ENCODE measurements at places on chromosomes 5 and 9.

DNA sequence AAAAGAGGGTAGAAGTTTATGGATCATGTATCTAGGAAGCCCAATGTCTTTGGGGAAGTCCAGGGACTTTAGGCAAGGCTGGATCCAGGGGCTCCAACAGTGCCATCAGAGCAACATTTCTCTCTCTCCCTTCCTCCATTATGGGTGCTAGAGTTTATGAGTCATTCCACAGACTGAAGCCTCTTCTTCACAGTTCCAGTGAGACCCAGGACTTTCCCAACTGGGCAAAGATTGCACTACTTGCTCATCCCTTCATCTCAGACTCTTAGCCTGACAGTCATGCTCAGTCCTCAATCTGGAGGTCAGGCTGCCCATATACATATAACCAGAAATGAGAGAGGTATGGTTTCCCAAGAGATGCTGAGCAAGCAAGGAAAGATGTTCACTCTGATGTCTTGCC, 110.7 kb downstream of the FEM1C start:
- no peak for DNase-seq

GRCh38 chr5:91591076-91591475, 208.0 kb upstream of the ARRDC3 start:
- no peak for DNase-seq

- no peak for DNase-seq
Measured at GRCh38 chr5:86232246-86232645, 385.5 kb upstream of the COX7C start.

DNA sequence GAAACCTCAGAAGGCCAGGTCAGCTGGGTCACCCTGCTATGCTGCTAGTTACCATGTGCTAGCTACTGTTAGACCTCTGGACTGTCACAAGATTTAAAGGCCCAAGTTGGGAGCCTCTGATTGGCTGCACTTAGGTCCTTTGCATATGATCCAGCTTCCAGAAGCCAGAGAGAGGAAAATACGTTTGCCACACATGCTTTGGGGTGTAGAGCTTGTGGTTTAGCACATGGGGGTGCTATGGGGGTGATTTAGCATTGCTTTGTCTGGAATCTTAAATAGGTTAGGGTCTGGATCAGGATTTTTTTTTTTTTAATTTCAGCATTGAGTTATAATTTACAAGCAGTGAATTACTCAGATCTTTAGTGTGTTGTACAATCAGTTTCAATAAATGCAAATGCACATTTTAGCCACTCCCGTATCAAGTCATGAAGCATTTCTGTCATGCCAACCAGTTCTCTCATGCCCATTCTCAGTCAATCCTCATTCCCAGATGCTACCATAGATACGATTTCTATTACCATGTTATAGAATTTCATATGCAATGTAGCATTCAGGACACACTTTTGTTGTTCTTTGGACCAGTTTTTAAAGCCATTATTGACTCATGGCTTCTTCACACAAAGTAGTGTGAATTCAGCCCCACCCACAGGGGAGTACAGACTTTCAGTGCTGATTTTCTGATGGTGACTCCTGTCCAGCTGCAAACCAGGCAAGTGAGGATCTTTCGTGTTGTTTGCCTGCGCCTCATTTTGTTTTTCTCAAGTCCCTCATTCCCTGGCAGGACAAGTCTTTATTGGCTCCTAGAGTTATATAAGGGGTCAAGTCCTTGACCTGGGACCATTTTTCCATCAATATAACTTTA, 250.4 kb downstream of the LRRC70 start:
- DNase-seq, result no peak

GRCh38 chr9:116447934-116448333, 239.2 kb upstream of the TRIM32 start:
- DNase-seq, result no peak

DNA sequence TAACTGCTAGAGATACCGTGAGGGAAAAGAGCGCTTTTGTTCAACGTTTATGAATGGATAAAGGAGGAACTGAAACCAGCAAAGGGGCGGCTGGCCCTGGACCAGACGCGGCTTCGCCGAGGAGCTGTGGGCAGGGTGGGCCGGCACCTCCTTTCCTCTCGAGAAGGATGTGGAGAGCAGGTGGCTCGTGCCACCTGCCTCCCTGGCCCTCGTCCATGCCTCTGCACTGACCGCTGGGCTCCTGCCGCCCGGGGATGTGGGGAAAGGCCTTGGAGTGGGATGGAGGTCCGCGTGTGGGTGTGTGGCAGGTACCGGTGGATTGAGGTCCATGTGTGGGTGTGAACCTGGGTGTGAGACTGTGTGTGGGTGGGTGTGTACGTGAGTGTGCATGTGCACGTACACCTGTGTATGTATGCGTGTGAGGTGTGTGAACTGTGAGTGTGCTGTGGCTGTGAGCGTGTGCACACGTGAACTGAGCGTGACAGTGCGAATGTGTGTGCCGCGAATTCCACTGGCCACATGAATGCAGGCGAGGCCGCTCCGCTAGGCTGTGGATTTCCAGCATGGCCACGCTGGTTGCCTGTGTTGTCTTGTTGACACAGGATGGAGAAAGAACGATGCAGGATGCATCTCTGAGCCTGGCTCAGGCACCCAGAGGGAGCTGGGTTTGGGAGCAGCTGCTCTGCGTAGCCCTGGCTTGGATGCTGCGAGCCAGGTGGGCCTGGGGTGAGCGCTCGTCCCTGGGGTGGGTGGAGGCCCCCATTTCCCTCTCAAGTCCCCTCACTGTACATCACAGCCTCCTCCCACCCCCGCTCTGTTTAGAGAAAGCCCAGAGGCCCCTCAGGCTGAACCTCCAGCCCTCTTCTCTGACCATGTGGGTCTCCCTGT, 4.4 kb upstream of the CEP72 start:
- no peak for DNase-seq

GRCh38 chr9:78386773-78387172, 89.8 kb downstream of the PSAT1 start:
- no peak for DNase-seq

DNA sequence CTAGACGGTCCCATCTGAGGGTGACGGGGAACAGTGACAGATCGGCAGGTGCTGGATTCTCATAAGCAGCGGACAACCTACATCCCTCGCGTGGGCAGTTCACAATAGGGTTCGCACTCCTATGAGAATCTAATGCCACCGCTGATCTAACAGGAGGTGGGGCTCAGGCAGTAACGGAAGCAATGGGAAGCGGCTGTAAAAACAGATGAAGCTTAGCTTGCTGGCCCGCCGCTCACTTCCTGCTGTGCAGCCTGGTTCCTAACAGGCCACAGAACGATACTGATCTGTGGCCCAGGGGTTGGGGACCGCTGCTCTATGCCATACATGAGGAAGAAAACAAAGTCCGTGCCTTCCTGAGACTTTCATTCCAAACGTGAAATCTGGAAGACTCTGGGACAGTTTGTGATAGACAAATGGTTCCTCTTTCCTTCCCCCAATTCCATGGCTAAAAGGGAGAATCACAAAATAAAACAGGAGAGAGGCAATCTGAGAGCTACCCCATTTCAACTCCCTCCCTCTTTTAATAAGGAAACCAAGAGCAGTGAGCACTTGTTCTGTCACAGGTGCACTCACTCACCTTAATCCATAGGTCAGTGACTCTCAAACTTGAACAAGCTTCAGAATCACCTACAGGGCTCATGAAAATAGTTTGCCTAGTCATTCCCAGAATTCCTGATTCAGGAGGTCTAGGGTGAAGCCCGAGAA, 12.1 kb downstream of the PDCL start:
- DNase-seq, result peak; percentile 16

DNA sequence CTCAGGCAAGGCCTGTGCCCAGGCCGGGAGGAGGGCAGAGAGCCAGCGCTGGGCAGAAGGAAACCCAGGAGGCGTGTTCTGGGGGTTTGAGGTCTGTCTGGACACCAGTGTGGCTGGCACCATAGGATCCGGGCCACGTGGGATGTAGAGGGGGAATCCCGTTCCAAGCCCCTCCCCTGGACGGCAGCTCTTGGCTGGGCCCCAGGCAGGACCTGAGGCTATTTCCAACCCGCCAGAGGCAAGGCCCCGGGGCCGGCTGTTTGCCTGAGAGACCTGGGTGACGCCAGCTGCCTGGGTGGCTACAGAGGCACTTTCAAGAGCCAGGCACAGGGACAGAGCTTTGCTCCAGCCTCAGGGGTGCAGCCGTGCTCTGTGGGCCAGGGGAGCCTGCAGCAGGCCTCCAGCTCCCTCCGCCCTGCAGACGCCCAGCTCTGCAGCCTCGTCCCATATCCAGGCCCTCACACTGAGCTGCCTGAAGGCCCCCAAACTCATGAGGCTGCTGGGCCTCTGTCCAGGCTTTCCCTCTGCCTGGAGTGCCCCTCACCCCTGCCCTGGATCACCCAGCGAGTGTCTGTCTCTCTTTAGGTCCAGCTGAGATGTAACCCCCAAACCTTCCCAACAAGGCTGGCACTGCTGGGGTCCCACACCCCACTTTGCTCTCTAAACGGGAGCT, 56.6 kb upstream of the EGFL7 start:
- no peak for DNase-seq

DNA sequence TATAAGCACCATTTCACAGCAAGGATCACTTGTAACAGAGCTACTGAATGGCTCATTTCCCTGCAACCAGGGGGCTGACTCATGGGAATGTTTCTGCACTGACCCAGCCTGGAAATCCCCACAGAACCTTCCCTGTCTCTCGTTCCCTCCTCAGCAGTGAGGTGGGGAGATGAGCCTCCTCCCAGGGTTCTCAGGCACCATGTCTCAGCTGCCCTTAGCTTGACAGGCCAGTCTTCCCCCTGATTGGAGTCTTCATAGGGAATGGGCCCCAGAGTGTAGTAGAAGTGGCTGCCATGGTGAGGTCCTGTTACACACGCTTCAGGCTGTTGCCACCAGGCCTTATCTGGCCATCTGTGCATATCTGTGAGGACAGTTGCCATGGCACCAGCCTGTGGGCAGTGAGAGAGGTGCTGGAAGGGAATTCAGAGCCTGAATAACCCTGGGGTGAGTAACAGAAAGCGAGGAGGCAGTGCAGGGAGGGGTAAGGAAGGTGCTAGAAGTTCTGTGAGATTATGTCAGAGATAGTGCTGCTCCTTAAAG, 324.4 kb downstream of the ENC1 start:
- DNase-seq, result no peak

All from activated gamma-delta T cell treated with anti-CD3 and anti-CD28 coated beads, Interleukin-2, amount 50 U/mL, for 16 hours (primary cell).